Fibroblast of the aortic adventitia (primary cell): ENCODE measurements at places on chromosomes 16 and 17.
A peak's percentile ranks its signal among the peaks of the same experiment; 100 is the strongest.

DNA sequence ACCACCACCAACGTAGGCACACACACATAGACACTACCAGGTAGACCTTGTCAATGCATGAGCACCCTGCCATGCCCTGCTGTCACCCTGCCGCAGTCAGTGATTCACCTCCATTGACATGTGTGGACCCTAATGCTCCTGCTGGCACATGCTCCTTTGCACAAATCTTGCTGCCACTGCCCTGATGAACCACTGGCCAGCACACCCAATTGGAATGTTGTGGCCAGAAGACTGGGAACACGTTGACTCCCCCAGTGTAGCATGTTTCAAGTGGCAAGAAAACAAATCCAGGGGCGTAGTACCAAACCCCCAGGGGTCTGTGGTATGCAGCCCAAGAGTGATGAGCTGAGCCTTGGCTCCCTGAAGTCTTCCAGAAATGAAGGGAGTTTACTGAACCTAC, 486.4 kb upstream of the KIF2B start:
- DNase-seq, result no peak

DNA sequence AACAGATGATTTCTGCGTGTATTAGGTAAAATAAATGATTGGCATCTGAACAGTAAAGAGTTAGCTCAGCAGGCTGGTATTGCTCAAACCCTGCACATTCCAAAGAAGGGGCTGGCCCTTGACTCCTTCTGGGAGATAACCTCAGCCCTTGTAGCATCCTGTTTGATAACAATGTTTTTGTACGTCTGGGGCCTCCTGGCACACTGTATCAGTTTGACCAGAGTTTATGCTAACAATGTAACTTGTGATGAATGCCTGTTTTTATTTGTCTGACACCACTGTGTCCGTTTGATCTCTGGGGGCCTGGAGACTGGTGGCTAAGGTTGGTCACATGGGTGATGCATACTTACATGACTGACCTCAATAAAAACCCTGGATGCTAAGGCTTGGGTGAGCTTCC, 43.8 kb upstream of the NDRG4 start:
- DNase-seq, result peak; percentile 47

DNA sequence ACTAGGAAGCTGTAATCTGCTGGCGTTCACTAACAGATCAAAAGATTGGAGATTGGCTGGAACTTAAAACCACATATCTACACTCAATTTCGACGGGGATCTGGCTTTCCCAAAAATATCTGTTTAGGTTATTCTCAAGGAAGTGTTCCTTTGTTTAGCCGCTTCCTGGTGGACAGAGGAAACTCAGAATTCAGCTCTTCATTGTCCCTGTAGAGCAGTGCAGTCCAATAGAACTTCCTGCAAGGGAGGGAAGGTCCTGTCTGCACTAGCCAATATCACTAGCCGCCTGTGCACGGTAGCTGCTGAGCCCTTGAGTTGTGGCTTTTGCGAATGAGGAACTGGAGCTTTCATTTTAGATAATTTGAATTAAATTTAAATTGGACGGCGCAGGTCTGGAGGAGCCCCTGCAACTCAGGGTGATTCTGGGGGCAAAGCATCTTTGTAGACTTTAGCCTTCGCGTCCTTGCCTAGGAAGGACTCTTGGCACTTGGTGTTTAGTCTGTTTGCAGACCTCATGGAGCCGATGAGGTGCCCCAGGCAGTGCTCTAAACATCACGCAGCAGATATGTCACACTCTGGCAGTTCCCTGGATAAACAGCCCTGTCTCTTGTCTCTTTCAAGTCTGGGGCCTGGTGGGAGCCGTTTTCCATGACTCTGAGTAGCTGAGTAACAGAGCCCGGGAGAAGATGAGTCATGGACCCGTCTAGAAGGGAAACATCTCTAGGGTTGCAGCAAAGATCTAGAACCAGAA, 122.2 kb downstream of the CCDC182 start:
- peak; percentile 24 for DNase-seq

GRCh38 chr17:74603037-74603635, 11.1 kb upstream of the CD300LD start:
- DNase-seq, result no peak

GRCh38 chr16:72469932-72470331, 298.0 kb upstream of the PMFBP1 start:
- DNase-seq, result no peak

- no peak for DNase-seq
These were observed 56.0 kb upstream of the FA2H start for GRCh38 chr16:74830648-74831047.

DNA sequence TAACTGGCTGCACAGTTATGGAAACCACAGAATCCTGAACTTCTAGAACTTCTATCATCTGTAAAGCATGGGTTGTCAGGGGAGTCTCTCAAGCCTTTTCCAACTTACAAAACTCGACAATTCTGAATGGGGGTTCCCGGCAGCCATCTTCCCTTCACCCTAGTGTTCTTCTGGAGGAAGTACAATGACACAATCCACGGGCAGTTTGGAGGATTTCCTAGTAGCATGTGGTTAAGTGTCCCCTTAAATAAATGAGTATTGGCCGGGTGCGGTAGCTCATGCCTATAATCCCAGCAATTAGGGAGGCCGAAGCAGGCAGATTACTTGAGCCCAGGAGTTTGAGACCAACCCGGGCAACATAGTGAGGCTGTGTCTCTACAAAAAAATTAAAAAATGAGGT, 2.1 kb downstream of the SLC16A6 start:
- DNase-seq, result no peak

DNA sequence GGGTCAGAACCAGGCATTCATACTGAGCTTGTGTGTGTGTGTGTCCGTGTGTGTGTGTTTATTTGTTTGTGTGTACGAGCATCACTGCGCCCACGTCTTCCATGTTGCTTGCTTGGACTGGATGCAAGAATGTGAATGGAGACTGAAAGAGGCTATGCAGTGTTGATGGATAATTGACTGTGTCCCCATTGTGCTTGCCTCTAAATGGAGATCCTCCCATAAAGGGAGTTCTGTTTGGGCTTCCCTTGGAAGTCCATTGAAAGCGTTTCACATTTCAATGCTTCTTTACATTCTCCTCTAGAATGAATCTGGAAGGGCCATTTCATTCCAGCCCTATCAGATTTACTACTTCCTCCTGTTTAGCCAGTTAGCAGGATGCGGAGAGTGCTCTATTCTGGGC, 124.0 kb downstream of the GP2 start:
- DNase-seq, result no peak

DNA sequence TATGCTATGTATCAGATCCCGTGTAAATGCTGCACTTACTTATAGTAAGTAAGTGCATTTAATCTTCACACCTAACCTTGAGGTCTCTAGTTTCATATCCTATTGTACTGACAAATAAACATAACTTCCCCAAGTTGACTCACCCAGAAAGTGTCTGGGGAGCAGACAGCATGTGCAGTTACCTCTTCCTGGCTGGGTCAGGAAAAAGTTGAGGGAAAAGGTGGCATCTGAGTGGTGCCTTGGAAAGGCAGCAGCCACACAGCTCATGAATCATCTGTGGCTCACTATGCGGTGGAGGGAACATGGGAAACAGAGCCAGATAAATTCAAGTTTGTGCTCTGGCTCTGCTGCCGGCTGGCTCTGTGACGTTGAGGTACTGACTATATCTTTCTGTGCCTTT, 382.0 kb upstream of the DYNLRB2 start:
- DNase-seq, result peak; percentile 40

DNA sequence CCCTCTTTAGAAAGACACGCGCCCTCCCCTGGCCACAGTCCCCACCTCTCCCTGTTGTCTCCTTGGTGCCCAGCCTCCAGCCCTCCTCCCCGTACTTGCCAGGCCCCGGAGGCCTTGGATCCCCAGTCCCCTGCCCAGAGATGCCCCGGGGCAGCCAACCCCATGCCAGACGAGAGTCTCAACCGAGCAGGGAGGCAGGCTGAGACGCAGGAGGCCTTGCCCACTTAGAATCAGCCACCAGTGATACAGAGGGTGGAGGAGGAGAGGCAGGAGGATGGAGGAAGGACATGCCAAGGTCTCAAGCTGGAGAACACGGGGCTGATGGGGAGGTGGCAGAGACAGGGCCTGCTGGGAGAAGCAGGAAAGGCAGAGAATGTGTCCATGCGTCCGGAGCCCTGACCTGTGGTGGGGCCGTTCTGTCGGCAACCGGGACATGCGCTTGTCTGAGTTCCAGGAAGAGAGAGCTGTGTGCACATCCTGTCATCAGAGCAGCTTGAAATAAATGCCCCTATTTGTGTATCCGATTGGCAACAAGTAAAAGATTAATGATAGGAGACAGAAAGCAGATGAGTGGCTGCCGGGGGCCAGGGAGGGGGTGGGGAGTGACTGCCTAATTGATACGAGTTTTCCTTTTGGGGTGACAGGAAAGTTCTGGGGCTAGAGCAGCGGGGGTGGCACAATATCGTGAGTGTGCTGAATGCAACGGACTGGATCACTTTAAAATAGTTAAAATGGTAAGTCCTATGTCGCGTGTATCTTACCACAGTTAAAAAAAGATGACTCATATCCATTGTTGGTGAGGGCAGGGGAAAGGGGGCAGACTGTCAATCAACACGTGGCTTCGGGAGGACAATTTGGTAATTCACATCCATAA, 44.7 kb upstream of the MEAK7 start:
- DNase-seq, result no peak

- no peak for DNase-seq
These were observed 40.2 kb downstream of the CNOT1 start for GRCh38 chr16:58589326-58589905.

DNA sequence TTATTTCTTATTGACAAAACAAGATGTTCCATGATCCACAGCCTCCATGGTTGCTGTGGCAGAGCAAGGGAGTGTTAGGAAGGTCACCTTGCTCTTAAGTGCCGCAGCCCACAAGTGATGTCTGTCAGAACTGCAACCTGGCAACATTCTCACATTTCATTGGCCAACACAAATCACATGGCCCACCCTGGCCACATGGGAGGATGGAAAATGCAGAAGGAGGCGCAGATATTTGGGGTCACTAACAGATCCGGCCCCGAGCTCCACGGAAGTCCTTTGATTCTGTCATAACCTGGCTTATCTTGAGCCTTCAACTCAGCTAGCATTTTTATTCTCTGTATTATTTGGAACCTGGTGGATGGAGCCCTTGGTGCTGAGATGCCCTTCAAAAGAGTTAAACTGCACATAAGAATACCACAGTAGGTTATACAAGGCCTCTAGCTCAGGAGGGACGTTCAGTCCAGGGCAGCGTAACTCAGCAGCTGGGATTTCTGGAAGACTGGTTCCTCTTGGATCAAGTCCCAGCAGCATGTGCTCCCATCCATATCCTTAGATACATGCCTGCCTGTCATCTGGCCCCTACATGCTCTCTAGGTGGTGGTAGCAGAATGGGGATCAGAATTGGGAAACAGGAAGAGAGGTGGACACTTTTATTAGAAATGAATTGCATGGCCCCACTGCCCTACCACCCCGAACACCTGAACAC, 508.1 kb downstream of the HAPSTR1 start:
- DNase-seq, result no peak

GRCh38 chr16:89187032-89187769, 13.1 kb downstream of the SLC22A31 start:
- peak; percentile 33 for DNase-seq

DNA sequence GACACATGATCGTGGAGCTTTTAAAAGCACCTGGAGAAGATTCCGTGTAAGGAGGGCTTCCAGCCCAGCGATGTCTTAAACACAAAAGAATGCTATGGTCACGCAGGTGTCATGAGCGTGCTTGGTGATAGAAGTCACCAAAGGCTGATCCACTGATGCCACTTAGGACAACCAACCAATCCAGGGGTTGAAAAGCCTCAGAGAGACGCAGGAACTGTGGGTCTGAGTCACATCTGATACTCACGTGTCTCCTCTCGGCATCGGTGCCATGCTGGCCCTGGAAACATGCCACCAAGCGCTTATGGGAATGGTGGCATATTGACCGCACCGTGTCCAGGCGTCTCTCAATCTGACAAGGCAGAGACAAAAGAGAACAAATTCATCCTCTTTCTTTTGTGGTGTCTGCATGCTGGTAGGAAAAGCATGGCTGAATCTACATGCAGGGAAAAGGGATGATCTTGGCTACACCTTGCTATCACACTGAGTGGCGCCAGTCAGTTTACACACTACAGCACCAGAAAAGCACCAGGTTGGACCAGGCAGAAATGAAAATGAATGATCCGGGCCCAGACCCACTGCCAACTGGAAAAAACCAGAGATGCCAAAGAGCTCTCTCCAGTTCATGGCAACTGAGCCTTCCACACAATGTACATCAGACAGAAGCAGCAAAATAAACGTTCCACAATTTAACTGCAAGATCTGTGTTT, 38.0 kb downstream of the ARHGAP17 start:
- no peak for DNase-seq

DNA sequence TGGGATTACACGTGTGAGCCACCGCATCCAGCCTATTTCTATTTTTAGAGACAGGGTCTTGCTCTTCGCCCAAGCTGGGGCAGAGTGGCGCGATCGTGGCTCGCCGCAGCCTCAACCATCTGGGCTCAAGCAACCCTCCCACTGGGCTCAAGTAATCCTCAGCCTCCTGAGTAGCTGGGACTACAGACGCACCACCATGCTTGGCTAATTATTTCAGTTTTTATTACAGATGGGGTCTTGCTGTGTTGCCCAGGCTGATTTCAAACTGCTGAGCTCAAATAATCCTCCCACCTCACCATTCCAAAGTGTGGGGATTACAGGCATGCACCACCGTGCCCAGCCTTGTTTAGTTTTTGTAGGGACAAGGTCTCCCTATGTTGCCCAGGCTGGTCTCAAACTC, 53.8 kb downstream of the CCDC57 start:
- DNase-seq, result no peak

DNA sequence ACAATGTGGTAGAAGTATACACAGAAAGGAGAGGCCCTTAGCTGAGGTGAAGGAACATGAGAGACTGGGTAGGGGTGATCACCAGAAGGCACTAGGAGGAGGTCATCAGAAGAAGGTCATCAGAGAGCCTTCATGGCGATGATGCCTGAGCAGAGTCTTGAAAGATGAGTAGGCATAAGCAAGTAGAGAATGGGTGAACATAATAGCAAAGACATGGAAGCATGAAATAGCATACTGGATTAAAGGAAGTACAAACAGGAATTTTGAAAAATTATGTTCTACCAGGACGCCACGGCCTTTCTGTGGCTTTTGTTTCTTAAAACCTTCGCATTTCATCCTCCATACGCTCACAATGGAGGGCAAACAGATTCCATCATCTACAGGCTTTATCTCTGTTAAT, 2.9 kb downstream of the IKZF3 start:
- DNase-seq, result no peak

- DNase-seq, result no peak
These were observed 29.7 kb upstream of the NXPH3 start for GRCh38 chr17:49545806-49546545.

DNA sequence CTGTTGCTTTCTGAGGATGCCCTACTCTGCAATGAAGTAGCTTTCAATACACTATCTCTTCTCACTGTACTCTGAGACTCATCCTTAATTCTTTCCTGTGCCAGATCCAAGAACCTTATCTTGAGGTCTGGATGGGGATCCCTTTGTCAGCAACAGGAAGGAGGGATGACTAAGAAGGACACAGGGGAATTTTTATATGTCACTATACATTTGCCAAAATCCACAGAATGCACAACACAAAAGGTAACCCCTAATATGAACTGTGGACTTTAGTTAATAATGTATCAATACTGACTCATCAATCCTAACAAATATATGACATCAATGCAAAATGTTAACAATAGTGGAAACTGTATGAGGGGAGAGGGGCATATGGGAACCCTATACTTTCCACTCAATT, 4.7 kb upstream of the RBBP6 start:
- DNase-seq, result peak; percentile 23

- DNase-seq, result peak; percentile 84
These were observed 19.5 kb downstream of the SIAH1 start for GRCh38 chr16:48365601-48366164.
